Activated naive CD8-positive, alpha-beta T cell treated with anti-CD3 and anti-CD28 coated beads, Interleukin-2, amount 10 ng/mL, durations not matched to agents 7 days and 5 days (primary cell): ENCODE measurements at places on chromosomes 16 and 17. TPM values are rescaled to one million over a fixed set of nuclear protein-coding genes. Genes with fewer than 3 reads are reported as not detected.

GRCh38 chr17:5583426-5584382 is 605 bp downstream of the NLRP1 start:
- peak; percentile 45 for DNase-seq
- H3K27me3 ChIP-seq: peaks cover 1% of the 10 kb centered on the region
- peaks cover 36% of the 10 kb centered on the region for H3K4me1 ChIP-seq
- H3K27ac ChIP-seq: peak overlapping the region; percentile 97

GRCh38 chr16:23895052-23895451 is 59.3 kb downstream of the PRKCB start:
- DNase-seq: no peak
- no peaks in the 10 kb centered on the region for H3K27me3 ChIP-seq
- H3K36me3 ChIP-seq: peaks cover 37% of the 10 kb centered on the region
- no peak overlapping the region for H3K4me3 ChIP-seq

DNA sequence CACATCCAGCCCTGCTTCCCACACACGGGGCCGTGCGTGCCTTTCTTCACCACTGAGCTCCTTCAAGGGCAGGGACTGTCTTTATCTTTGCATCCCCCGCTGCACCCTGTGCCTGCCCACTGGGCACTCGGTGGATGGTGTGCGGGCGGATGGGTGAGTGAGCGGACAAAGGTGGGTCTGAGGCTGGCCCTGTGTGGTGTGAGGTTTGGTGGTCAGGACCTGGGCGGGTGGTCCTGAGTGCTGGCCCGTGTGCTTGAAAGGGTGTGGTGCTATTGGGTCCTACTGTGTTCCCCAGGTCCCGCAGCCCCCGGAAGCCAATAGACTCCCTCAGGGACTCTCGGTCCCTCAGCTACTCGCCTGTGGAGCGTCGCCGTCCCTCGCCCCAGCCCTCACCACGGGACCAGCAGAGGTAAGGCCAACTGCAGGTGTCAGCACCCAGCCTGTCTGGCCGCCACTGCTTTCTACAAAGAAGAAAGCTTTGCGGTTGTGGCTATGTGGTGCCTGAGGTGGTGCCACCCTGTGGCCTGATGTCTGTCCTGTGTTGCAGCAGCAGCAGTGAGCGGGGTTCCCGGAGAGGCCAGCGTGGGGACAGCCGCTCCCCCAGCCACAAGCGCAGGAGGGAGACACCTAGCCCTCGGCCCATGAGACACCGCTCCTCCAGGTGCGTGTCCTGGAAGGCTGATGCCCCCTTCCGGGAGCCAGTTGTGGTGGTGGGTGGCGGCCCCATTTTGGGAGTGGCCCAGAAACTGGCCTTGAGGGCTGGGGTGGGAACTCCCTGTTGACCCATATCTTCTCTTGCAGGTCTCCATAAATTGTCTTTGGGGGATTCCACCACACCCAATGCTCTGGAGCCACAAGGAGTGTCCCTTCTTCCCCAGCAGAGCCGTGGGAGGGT is 6.8 kb downstream of the ELOB start:
- no peak for DNase-seq
- H3K4me3 ChIP-seq: no peak overlapping the region
- H3K4me1 ChIP-seq: no peaks in the 10 kb centered on the region

GRCh38 chr17:57988301-57989250 is 522 bp upstream of the VEZF1 start:
- peak overlapping the region; percentile 91 for H3K4me3 ChIP-seq
- peak overlapping the region; percentile 90 for H3K27ac ChIP-seq
- no peaks in the 10 kb centered on the region for H3K27me3 ChIP-seq
- no peak for DNase-seq

- H3K4me3 ChIP-seq: no peak overlapping the region
- H3K4me1 ChIP-seq: no peaks in the 10 kb centered on the region
- no peak overlapping the region for H3K27ac ChIP-seq
- H3K36me3 ChIP-seq: no peaks in the 10 kb centered on the region
Measured at GRCh38 chr17:72222661-72223380, 102.0 kb downstream of the SOX9 start.

- H3K27me3 ChIP-seq: peaks cover 28% of the 10 kb centered on the region
- peaks cover 2% of the 10 kb centered on the region for H3K4me1 ChIP-seq
- no peak for DNase-seq
Measured at GRCh38 chr17:915538-916201, 63.9 kb downstream of the NXN start.

The ASGR1 gene
- 1.1 TPM for total RNA-seq

DNA sequence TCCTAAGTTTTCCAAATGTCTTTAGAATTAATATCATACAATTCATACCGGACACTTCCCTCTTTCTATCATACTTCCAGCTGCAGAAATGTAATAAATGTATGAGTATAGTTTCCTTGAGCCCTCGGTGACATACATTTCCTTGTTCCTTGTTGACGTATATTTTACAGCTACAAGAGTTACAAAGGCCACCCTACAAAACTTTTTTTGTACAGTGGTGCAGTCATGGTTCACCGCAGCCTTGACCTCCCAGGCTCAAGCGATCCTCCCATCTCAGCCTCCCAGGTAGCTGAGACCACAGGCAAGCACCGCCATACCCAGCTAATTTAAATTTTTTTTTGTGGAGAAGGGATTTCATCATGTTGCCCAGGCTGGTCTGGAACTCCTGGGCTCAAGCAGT is 7.2 kb upstream of the DUS1L start:
- H3K36me3 ChIP-seq: no peaks in the 10 kb centered on the region
- H3K27me3 ChIP-seq: peaks cover 8% of the 10 kb centered on the region
- H3K4me3 ChIP-seq: no peak overlapping the region
- H3K4me1 ChIP-seq: no peaks in the 10 kb centered on the region
- no peak overlapping the region for H3K27ac ChIP-seq

GRCh38 chr16:71637398-71637797 is 11.4 kb downstream of the MARVELD3 start:
- no peak for DNase-seq
- H3K27ac ChIP-seq: no peak overlapping the region
- H3K4me1 ChIP-seq: peaks cover 1% of the 10 kb centered on the region
- H3K27me3 ChIP-seq: peaks cover 5% of the 10 kb centered on the region
- no peaks in the 10 kb centered on the region for H3K36me3 ChIP-seq

The TAF1C gene
- total RNA-seq: 70.8 TPM

The GINS3 gene
- 10.2 TPM for total RNA-seq

The DHRS7C gene
- total RNA-seq: not detected

DNA sequence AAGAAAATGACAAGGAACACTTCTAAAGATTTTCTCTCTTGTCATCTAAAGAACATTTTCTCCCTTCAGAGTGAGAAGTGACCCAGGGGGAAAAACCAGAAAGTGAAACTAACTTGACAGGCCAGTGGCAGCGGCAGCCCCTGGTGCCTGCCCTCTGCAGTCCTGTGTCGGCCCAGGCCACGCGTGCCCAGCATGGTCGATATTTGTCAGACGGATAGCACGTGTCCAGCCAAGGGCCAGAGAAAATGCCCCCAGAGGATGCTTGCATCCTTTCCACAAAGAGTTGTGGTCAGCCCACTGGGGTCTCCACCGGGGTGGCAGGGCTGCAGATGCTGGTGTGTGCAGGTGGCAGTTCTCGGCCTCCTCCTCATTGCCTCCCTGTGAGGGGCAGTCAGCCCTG is 176.6 kb downstream of the RAB11FIP4 start:
- no peaks in the 10 kb centered on the region for H3K4me1 ChIP-seq
- H3K27ac ChIP-seq: no peak overlapping the region
- no peaks in the 10 kb centered on the region for H3K36me3 ChIP-seq
- H3K4me3 ChIP-seq: no peak overlapping the region
- no peak for DNase-seq

The TSNAXIP1 gene
- total RNA-seq: not detected

DNA sequence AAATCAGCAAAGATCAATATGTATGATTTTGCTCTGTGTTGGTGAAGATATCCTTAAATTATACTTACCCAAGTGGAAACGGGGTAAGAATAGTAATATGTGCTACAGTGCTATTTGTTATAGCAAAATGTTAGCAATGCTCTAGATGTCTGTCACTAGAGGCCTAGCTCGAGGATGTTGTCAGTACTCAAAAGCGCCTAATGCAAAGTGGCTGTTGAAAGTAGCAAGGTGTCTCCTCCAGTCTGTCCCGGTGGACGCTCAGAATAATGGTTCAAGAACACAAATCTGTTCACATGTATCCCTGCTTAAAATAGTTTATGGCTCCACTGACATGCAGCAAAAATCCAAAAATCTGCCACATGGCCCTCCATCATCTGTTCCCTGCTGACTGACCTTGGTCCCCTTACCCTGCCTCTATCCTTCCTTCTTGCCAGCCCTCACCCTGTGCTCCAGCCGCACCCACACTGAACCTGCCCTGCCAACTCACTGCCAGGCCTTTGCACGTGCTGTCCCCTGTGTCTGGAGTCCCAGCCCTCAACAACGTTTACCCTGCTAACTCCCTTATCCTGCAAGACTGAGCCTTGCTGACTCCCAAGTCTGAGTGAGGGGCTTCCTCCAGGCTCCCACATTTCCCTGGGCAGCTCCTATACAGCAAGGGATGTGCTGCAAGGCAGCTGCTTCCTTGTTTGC is 9.6 kb upstream of the RNF112 start:
- no peak overlapping the region for H3K27ac ChIP-seq
- DNase-seq: no peak
- H3K36me3 ChIP-seq: no peaks in the 10 kb centered on the region

GRCh38 chr17:37787055-37787757 is 42.3 kb upstream of the HNF1B start:
- no peak for DNase-seq
- H3K27me3 ChIP-seq: peaks cover 43% of the 10 kb centered on the region
- H3K4me1 ChIP-seq: no peaks in the 10 kb centered on the region
- H3K27ac ChIP-seq: no peak overlapping the region

DNA sequence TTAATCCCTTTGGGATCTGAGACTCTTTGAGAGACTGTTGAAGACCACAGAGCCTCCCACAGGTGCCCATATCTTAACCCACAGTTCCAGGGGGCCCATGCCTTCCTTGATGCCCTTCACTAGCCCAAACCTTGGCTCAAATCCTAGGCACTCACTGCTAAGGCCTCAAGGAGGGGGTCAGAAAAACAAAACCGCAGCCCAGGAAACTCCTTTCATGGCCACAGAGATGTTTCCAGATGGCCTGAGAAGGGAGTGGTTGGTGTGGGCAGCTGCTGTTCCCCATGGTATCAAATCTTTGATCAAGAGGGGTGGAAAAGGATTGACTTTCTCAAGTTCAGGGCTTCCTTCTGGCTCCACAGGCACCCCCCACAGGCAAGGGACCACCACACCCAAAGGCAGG is 44.7 kb downstream of the CDH1 start:
- H3K4me1 ChIP-seq: peaks cover 7% of the 10 kb centered on the region
- no peak overlapping the region for H3K27ac ChIP-seq
- no peaks in the 10 kb centered on the region for H3K36me3 ChIP-seq
- DNase-seq: no peak
- H3K27me3 ChIP-seq: peaks cover 20% of the 10 kb centered on the region

DNA sequence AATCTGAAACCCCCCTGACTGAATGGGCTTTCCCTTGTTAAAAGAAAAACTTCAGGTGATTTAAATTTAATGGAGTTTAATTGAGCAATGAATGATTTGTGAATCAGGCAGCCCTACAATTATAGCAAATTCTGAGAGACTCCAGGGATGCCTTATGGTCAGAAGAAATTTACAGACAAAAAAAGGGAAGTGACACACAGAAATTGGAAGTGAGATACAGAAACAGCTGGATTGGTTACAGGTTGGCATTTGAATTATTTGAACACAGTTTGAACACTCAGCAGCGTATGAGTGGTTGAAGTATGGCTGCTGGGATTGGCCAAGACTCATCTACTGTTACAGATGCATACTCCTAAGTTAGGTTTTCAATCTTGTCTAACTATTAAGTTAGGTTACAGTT is 19.0 kb upstream of the CPHXL start:
- no peaks in the 10 kb centered on the region for H3K4me1 ChIP-seq
- no peak overlapping the region for H3K27ac ChIP-seq

- H3K36me3 ChIP-seq: peaks cover 34% of the 10 kb centered on the region
- H3K27ac ChIP-seq: peak overlapping the region; percentile 76
- H3K27me3 ChIP-seq: no peaks in the 10 kb centered on the region
- peak overlapping the region; percentile 28 for H3K4me3 ChIP-seq
- peaks cover 51% of the 10 kb centered on the region for H3K4me1 ChIP-seq
Measured at GRCh38 chr16:27429330-27429871, 27.4 kb downstream of the IL21R start.

The TMEM92 gene
- not detected for total RNA-seq

GRCh38 chr16:86303787-86304678 is 206.3 kb upstream of the FOXF1 start:
- no peaks in the 10 kb centered on the region for H3K4me1 ChIP-seq
- H3K36me3 ChIP-seq: no peaks in the 10 kb centered on the region
- no peak overlapping the region for H3K27ac ChIP-seq

The PDIA2 gene
- total RNA-seq: 0.31 TPM

DNA sequence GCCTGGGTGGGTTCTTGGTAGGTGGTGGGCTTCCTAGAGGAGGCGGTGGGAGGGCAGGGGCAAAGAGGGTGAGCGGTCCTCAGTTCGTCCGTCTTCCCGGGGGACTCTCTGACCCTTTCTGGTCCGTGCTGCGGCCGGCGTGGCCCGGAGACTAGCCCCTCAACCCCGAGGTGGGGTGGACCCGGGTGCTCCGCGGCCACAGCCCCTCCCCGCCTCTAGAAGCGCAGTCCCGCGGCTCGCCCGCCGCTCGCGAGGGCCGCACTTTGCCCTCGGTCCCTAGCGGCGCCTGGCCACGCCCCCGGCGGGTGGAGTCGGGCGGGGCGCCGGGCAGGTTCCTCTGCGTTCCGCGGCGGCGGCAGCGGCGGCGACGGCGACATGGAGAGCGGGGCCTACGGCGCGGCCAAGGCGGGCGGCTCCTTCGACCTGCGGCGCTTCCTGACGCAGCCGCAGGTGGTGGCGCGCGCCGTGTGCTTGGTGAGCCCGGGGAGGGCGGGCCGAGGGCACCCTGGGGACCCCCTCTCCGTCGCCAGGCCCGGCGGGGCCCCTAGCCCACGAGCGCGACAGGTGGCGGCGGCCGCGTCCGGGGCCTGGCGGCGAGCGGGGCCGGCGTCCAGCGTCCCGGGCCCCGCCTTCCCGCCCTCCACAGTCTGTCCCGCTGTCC is at the start of gene SYNGR2:
TSS of gene SYNGR2 (plus strand) at position 340 of the 661 bp plus-strand sequence. CDS start at position 376, 36 bp downstream.
- peaks cover 4% of the 10 kb centered on the region for H3K36me3 ChIP-seq
- peak; percentile 97 for DNase-seq
- H3K27me3 ChIP-seq: peaks cover 1% of the 10 kb centered on the region
- peak within 1 kb of the TSS; percentile 65 for H3K4me3 ChIP-seq

The ABCC6 gene
- not detected for total RNA-seq

The HLF gene
- 0.67 TPM for total RNA-seq

DNA sequence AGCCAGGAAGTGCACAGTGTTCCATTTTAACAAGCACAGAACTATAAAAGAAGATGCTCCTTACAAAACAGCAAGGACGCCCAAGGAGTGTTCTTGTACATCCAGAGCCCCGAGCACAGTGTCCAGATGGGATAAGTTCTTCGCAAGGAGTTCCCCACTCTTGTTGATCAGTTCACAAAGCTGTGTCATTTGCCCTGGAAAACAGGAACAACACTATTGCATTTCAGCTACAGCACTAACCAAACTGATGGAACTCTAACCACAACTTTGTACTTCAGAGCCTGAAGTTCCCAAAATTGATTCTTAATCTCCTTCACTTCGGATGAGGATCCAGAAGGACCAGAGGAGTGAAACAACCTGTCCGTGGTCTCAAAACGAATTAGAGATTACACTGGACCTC is 5.1 kb downstream of the COPS3 start:
- H3K4me1 ChIP-seq: peaks cover 19% of the 10 kb centered on the region
- no peaks in the 10 kb centered on the region for H3K27me3 ChIP-seq
- H3K4me3 ChIP-seq: no peak overlapping the region
- H3K36me3 ChIP-seq: peaks cover 9% of the 10 kb centered on the region
- DNase-seq: no peak
- no peak overlapping the region for H3K27ac ChIP-seq
